Activated CD8-positive, alpha-beta memory T cell treated with anti-CD3 and anti-CD28 coated beads for 1 hour (primary cell): ENCODE measurements at places on chromosomes 4 and X.

DNA sequence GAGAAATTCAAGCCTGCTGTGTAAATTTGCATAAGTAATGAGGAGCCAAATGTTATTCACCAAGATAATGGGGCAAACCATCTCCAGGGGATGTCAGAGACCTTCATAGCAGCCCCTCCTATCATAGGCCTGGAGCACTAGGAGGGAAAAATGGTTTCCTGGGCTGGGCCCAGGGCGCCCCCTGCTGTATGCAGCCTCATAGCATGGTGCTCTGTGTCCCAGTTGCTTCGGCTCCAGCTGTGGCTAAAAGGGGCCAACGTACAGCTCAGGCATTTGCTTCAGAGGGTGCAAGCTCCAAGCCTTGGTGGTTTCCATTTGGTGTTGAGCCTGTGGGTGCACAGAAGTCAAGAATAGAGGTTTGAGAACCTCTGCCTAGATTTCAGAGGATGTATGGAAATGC lies 859.3 kb downstream of the RPA4 start:
- no peak for DNase-seq

DNA sequence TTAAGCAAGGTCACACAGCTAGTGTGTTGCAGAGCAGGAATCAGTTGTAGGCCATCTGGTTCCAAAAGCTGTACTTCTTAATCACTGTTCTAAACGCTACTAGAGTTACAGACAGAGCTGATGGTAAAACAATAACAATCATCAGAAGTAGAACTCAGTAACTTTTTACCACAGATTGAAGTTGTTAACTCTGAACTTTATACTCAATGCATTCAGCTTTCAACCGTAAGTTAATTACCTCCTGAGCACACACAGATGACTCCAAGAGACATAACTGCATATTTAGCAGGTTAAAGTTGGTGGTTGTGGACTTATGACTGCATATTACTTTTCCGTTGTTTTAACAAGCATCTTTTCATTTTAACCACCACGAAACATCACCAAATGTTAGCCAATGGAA lies 127.3 kb downstream of the PRSS12 start:
- DNase-seq: no peak

DNA sequence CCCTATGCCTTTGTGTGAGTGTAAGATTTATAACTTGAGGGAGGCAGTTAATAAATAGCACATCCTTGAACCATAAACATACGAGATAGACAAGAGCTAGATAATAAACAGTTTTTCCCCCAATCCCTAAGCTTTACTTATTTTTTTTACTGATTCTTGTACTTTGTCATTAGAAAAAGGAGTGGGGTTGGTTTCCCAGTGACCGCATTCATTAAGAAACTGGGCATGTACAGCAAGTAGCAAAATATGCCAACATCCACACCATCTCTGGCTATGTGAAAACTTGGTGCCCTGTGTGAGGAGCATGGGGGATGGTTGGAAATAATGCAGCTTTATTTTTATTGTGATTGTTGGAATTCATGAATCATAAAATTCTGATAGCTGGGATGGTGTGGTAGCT lies 176.2 kb downstream of the CBR4 start:
- DNase-seq: no peak

GRCh38 chrX:154761977-154762536 lies 607 bp upstream of the DKC1 start:
- DNase-seq: no peak

GRCh38 chr4:84673475-84674240 lies 90.7 kb downstream of the CDS1 start:
- DNase-seq: no peak

- no peak for DNase-seq
These were observed 47.4 kb downstream of the FGF2 start for GRCh38 chr4:122873821-122874593.

GRCh38 chr4:156999175-156999517 lies 27.5 kb upstream of the PDGFC start:
- DNase-seq: no peak

DNA sequence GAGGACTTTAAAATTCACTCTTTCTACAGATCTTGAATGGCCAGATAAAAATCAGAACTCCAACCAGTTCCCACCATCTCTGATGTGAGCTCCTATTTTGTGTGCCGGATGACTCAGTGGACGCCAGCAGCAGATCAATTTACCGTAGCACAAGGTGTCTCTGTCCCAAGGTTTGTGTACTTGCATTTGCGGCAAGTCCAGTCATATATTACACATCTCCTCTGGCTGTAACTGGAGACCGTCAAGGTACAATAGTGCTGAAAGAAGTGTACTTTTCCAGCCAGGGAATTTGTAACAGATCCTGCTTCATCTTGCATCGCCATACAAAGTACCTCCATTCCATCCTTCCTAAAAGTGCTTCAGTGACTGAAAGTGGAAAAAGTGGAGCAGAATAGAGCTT lies 108.2 kb upstream of the SORBS2 start:
- no peak for DNase-seq

GRCh38 chr4:176549161-176549865 lies 229.5 kb downstream of the SPCS3 start:
- no peak for DNase-seq

GRCh38 chr4:73715659-73716058 lies 24.7 kb upstream of the CXCL8 start:
- no peak for DNase-seq

DNA sequence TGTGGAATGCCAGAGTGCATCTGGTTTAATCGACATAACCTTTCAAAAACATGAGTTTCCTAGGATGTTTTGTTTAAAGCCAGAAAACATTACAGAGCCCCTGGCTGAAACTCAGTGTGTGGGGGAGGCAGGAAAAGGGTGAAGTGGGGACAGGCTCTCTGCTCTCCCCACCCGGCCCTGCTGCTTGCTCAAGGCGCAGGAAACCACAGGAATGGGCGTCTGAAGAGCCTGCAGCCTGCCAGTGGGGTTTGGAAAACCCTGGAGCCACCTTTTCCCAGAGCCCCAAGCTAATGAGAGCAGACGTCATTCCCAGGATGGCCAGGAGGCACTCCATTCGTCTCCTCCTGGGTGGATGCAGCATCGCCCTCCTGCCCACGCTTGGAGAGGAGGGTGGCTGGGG lies 240.6 kb downstream of the AFAP1 start:
- no peak for DNase-seq

DNA sequence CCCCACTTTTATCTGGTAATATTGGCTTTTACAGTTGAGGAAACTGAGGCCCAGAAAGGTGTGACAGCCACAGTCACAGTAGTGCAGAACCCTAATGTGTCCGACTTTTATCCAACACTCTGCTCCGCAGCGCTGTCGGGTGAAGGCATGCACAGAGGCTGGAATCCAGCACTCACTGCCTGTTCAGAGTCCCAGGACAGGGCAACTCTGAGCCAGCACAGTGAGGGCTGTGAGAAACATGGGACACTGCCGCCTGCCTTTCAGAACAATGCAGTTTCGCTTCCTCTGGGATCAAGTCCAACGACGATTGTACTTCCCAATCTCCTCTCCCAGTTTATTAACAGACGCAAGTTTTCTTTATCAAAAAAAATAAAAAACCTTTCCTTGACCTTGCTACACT lies 41.9 kb upstream of the PDGFRA start:
- DNase-seq: no peak

GRCh38 chr4:77203380-77204197 lies 46.6 kb downstream of the CCNG2 start:
- DNase-seq: peak; percentile 28

DNA sequence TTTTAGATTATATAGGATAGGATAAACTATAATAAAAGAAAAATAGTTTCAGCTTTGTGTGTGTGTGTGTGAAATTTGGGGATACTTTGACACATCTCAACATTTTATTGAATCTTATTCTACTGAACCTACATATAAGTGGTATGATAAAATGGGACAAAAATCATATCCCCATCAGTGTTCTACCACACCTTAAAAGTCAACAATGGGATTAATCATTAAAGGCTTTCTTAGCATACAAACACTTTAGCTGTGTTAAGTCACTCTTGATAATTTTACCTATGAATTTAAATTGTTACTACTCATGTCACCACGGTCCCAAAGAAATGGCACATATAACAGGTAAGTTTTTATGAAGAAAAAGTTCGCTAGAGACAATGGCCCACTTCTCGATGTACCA lies 37.7 kb upstream of the LRBA start:
- DNase-seq: no peak

GRCh38 chr4:182564724-182565369 lies 321.6 kb downstream of the TENM3 start:
- DNase-seq: no peak

DNA sequence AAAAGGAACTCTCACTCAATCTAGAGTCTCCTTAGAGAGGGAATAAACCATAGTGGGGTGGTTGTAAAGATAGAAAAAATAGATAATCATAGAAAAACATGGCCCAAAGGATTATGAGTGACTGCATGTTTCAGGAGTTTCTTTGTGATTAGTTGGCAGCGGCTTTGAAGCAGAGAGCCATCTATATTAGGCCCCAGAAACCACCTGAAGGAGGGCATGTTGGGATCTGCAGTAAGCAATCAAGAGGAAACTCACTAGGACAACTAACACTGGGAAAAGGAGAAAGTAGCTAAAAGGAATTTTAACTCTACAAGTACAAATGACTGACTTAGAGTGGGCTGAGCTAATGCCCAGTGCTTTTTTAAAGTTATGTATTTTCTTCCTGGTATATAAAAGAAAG lies 269.2 kb upstream of the NRK start:
- no peak for DNase-seq

- no peak for DNase-seq
These were observed 356.1 kb downstream of the HNRNPD start for GRCh38 chr4:82017680-82018079.

DNA sequence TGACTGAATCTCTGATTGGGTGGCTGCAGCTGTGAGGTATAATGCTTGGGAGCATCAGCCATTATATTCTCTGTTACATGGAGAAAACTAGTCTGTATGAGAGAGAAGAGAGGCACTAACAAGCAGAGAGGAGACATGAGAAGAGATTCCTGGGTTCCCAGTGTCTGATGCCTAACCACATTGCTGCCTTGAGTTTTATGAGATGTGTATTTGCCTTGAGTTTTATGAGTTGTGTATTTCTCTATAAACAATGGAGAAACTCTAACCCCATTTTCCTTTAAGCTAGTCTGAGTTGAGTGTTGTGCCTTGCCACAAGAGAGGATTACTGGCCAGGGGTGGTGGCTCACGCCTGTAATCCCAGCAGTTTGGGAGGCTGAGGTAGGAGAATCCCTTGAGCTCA lies 208.1 kb downstream of the BCOR start:
- DNase-seq: no peak

DNA sequence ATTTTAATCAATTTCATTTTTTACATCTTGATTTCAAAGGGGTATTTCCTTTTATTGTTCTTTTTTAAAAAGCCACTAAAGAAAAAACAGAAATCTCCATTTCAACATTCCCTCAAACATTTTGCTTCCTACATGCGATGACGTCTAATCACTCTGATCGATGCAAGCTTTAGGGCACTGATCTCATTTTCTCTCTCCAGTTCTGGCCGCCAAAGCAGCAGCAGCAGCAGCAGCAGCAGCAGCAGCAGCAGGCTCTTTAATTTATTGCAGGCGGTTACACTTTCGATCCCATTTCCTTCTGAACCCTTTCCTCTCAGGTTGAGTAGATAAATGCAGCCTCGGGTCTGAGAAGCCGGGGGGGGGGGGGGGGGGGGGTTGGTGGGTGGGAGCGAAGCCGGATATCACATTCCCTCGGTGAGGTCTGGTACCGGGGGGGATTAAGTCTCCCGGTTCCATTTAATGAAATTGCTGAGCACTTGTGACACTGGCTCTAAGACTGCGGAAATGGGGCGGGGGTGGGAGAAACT lies 3.4 kb upstream of the PCDH7 start:
- DNase-seq: no peak

DNA sequence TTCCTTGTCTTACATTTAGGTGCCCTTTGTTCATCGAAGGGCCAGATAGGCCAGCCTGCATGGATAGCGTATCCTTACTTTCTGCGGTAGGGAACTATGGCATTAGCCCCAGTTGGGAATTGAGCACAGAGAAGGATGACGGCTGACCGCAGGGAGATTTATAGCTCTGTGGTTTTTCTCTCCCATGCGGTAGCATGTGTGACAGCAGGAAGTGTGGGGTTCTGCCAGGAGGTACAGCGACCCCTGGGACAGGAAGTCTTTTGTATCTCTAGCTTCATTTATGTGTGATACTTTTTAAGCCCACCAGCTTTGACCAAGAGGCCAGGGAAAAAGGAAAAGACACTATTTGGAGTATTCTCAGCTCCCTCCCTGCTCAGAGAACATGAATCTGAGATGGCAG lies 33.1 kb downstream of the GAB3 start:
- no peak for DNase-seq

DNA sequence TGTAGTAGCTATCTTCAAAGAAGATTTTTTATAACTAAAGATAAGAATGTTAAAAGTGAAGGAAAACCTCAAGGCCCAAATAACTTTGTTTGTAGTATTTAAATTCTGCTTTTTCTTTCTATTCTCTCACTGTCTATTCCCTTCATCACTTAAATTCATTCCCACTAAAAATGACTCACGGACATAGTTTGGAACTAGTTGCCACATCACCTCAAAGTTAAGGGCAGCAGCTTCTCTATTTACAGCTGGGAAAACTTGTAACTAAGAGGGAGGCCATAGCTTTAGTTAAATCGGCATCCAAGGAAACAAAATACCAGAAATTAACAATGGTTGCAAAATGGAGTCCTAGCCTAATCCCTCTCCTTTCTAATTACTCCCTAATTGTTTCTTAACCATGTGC lies 325.4 kb upstream of the MAGEB2 start:
- no peak for DNase-seq

- no peak for DNase-seq
These were observed 12.9 kb downstream of the TMEM184C start for GRCh38 chr4:147629783-147630730.

DNA sequence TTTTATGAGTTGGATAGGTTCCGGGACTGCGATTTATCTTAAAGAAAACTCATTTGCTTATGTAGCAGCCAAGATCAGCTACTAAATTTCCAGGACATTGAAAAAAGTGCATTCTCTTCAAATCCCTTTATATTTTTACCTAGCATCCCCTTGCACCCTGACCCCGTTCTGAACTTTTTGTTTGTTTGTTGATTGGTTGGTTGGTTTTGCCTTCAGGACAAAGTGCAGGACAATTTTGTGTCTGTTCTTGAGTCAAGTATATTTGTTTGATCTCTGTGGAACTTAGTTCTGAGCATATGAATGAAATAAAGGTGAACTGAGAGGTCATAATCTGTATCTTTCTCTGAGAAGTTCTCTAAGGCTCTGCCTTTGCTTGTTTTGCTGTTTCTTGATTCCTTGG lies 12.8 kb upstream of the TAPT1 start:
- DNase-seq: no peak
